ENCODE measurements at places on chromosomes 5 and 9. TPM values are rescaled to one million over a fixed set of nuclear protein-coding genes. Genes with fewer than 3 reads are reported as not detected.

The SIT1 gene
- total RNA-seq: 43.1 TPM

The SLC46A2 gene
- total RNA-seq: not detected

The TAF11L10 gene
- not detected for total RNA-seq

The OTP gene
- not detected for total RNA-seq

The ASS1 gene
- total RNA-seq: 3.4 TPM

The PKN3 gene
- 7.9 TPM for total RNA-seq

The BTNL8 gene
- not detected for total RNA-seq

The ADRA1B gene
- not detected for total RNA-seq

The ETF1 gene
- total RNA-seq: 246 TPM

The PKD2L2 gene
- not detected for total RNA-seq

The ST6GALNAC6 gene
- total RNA-seq: 52.3 TPM

The BAAT gene
- not detected for total RNA-seq

The BRIX1 gene
- 114 TPM for total RNA-seq

- H3K27ac ChIP-seq: no peak overlapping the region
- H3K4me3 ChIP-seq: no peak overlapping the region
- H3K4me1 ChIP-seq: peaks cover 23% of the 10 kb centered on the region
- no peak for DNase-seq
- no peaks in the 10 kb centered on the region for H3K27me3 ChIP-seq
- no peaks in the 10 kb centered on the region for H3K36me3 ChIP-seq
These were observed 9.3 kb downstream of the NAIF1 start for GRCh38 chr9:128057724-128058409.

- no peak overlapping the region for H3K27ac ChIP-seq
- no peak for DNase-seq
These were observed 1180.4 kb downstream of the CDH9 start for GRCh38 chr5:25858019-25858418.

DNA sequence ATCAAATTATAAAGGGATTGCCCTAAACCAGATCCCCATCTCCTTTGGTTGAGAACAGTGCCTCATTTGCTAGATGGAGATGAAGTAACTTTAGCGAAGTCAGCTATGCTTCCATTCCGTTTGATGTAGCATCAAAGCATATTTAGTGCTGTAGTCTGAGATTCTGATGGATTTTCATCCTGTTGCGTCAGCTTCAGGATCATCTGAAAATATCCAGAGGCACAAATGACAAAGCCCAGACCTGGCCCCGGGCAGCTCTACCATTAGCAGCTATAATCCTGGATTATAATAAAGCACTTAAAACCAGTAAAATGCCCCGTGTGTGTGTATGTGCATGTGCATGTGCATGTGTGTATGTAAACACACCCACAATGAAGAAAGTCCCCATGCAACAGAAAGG, 44.7 kb downstream of the ERAP1 start:
- no peaks in the 10 kb centered on the region for H3K27me3 ChIP-seq
- no peak for DNase-seq
- no peaks in the 10 kb centered on the region for H3K4me1 ChIP-seq
- no peak overlapping the region for H3K4me3 ChIP-seq
- H3K36me3 ChIP-seq: peaks cover 43% of the 10 kb centered on the region

- H3K4me3 ChIP-seq: no peak overlapping the region
- H3K27ac ChIP-seq: no peak overlapping the region
- H3K36me3 ChIP-seq: no peaks in the 10 kb centered on the region
- no peaks in the 10 kb centered on the region for H3K4me1 ChIP-seq
These were observed 69.7 kb downstream of the GCNT1 start for GRCh38 chr9:76528642-76529190.

GRCh38 chr5:132260714-132261551, 3.4 kb downstream of the PDLIM4 start:
- DNase-seq: no peak
- no peaks in the 10 kb centered on the region for H3K27me3 ChIP-seq
- no peak overlapping the region for H3K27ac ChIP-seq
- no peaks in the 10 kb centered on the region for H3K36me3 ChIP-seq

DNA sequence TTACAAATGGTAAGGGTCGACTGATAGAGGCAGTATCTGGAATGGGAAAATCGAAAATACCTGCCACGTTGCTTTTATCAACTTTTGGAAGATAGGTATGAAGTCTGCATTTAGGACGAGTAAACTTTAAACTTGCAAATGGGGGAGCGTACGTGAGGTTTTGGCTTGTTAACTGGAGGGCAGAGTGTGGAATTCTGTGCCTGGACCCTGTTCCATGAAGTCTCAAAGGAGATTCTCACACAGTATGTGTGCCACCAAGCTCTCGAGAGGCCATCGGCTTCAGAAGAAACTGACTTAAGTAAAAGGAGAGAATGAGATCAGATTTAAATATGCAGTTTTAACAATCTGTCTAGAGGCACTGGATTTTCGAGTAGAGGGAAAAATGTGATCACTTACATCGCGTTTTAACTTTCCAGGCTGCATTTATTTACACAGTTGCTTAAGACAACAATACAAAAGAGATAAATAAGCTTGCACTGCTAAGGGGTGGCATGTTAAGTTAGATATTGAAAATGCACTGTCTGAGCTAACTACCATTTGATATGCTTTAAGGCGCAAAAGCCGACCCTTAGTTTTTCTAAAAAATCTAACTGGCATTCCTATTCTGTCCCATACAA, 401.6 kb downstream of the EBF1 start:
- DNase-seq: no peak
- H3K4me1 ChIP-seq: no peaks in the 10 kb centered on the region
- H3K27ac ChIP-seq: no peak overlapping the region
- H3K36me3 ChIP-seq: no peaks in the 10 kb centered on the region

- no peak overlapping the region for H3K27ac ChIP-seq
- H3K4me1 ChIP-seq: no peaks in the 10 kb centered on the region
- H3K4me3 ChIP-seq: no peak overlapping the region
- H3K27me3 ChIP-seq: no peaks in the 10 kb centered on the region
These were observed 37.7 kb downstream of the TSSK1B start for GRCh38 chr5:113397046-113397445.

- no peak overlapping the region for H3K4me3 ChIP-seq
- H3K27me3 ChIP-seq: no peaks in the 10 kb centered on the region
- DNase-seq: no peak
- H3K36me3 ChIP-seq: no peaks in the 10 kb centered on the region
- no peaks in the 10 kb centered on the region for H3K4me1 ChIP-seq
- no peak overlapping the region for H3K27ac ChIP-seq
These were observed 815.7 kb downstream of the SEMA5A start for GRCh38 chr5:8730194-8730593.

GRCh38 chr5:41598011-41598410, 87.6 kb upstream of the PLCXD3 start:
- no peaks in the 10 kb centered on the region for H3K36me3 ChIP-seq
- H3K4me1 ChIP-seq: no peaks in the 10 kb centered on the region
- no peaks in the 10 kb centered on the region for H3K27me3 ChIP-seq
- no peak for DNase-seq
- no peak overlapping the region for H3K4me3 ChIP-seq
- H3K27ac ChIP-seq: no peak overlapping the region

GRCh38 chr9:109934857-109935215, 154.8 kb downstream of the PALM2AKAP2 start:
- H3K27ac ChIP-seq: no peak overlapping the region
- H3K36me3 ChIP-seq: no peaks in the 10 kb centered on the region
- H3K27me3 ChIP-seq: no peaks in the 10 kb centered on the region
- no peak overlapping the region for H3K4me3 ChIP-seq

GRCh38 chr5:112534611-112535255, 115.7 kb upstream of the EPB41L4A start:
- DNase-seq: no peak
- no peaks in the 10 kb centered on the region for H3K4me1 ChIP-seq
- no peaks in the 10 kb centered on the region for H3K36me3 ChIP-seq
- H3K27ac ChIP-seq: no peak overlapping the region
- no peaks in the 10 kb centered on the region for H3K27me3 ChIP-seq

GRCh38 chr5:151483176-151483575, 35.8 kb downstream of the SLC36A1 start:
- no peaks in the 10 kb centered on the region for H3K4me1 ChIP-seq
- no peak for DNase-seq

- H3K4me3 ChIP-seq: no peak overlapping the region
- no peaks in the 10 kb centered on the region for H3K36me3 ChIP-seq
- no peak for DNase-seq
- no peaks in the 10 kb centered on the region for H3K27me3 ChIP-seq
These were observed 5.0 kb upstream of the IRX2 start for GRCh38 chr5:2756211-2757152.

GRCh38 chr5:172705576-172706084, 64.6 kb downstream of the NEURL1B start:
- H3K4me1 ChIP-seq: peaks cover 7% of the 10 kb centered on the region
- peaks cover 5% of the 10 kb centered on the region for H3K27me3 ChIP-seq
- no peak for DNase-seq
- no peak overlapping the region for H3K4me3 ChIP-seq
- no peak overlapping the region for H3K27ac ChIP-seq
- no peaks in the 10 kb centered on the region for H3K36me3 ChIP-seq

All from CD8-positive, alpha-beta memory T cell (primary cell).